ENCODE measurements at places on chromosomes 12 and 14.

DNA sequence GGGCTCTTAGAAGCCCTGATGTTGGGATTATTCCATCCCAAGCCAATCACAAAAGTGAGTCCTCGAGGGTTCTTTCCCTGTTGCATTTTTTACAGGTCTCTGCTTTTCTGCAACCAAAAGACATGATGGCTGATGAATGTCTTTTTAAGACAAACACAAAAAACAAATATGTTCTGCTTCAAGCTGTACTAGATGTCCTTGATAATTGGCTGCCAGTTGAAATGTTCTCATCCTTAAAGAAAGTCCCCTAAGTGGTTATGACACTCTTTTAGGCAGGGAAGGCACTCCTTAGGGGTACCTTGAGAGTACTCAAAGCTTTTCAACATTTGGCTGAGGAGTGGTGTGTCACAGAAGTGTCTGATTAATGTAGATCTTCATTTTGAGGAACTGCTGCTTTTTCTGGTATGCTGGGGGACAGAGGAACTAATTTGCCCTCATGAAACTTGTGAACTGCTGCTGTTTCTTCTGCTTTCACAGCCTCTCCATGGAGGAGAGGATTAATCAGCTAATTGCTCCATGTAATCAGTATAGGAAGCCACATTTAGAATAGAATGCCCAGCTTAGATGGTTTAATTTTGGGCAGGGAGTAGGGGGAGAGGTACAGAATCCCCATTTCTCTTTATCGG is 22.8 kb upstream of the IGF1 start:
- peak; percentile 44 for DNase-seq

DNA sequence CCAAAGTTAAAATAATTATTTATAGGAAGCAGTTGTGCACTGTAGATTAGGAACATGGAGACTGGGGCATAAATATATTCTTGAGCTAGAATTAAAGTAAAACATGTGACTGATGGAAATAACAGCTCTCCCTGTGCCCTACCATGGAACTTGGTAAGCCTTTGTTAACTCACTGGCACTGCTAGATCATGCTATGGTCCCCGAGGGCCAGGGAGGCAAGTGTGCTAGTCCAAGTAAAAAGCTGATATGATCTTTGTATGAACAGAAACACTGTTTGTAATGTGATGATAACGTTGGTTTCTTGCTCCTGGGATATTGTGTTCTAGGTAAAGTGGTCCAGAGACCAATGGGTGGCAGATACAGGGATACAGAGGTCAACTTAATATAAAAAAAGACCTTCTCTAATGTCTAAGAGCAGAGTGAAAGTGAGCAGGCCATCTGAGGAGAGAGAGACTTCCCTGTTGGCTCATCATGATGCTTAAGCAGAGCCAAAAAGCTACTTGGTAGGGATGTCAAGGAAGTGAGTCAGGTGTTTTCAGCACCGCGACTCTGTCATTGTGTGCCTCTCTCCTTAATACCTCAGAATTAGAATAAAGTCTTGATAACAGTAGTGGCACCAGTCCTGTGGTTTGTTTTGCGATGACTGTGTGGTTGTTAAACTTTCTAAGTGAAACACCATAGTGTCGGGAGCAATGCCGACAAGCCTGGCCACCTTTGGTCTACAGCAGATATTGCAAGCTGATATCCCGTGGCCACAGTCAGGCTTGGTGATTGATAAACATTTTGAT is 27.6 kb downstream of the BICD1 start:
- DNase-seq = peak; percentile 50

DNA sequence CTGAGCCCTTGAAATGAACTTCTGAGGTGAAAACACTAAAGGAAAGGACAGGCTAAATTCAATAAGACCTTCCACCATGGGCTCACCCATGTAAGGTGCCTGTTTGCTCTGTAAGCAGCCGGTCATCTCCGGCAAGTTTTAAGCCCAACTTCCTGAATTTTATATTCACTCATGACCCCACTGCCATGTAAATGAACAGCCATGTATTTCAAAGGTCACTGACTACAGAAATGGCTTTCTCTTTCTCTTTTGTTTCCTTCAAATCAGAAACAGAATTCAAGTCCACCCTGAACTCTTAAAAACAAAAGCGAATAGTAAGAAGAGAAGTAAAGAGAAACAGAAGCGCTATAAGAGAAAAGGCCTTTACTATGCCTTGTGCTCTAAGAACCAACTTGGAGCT is 61.7 kb upstream of the OVCH1 start:
- peak; percentile 39 for DNase-seq

GRCh38 chr12:51620448-51620847 is 29.4 kb downstream of the SCN8A start:
- DNase-seq = no peak

GRCh38 chr14:65025818-65026217 is 39.1 kb downstream of the FNTB start:
- DNase-seq = no peak

DNA sequence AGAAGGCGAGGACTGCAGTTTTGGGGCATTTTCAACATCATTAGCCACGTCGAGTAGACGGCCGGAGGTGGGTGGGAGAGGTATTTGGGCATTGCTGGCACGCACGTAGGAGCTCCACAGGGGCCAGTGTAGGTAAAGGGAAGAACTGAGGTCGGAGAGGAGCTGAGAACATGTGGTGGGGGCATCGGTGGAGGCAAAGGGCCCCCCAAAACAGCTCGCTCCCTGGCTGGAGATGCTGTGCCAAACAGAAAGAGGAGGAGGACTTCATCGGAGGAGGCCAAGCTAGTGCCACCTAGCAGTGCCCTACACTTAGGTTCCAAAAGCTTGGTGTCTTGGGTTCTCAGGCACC is 52.0 kb upstream of the PPP2R5C start:
- DNase-seq = no peak
